Stimulated activated CD4-positive, alpha-beta T cell treated with anti-CD3 and anti-CD28 coated beads, Interleukin-15, amount 100 ng/mL, for 24 hours (primary cell): ENCODE measurements at places on chromosomes 4 and X.

DNA sequence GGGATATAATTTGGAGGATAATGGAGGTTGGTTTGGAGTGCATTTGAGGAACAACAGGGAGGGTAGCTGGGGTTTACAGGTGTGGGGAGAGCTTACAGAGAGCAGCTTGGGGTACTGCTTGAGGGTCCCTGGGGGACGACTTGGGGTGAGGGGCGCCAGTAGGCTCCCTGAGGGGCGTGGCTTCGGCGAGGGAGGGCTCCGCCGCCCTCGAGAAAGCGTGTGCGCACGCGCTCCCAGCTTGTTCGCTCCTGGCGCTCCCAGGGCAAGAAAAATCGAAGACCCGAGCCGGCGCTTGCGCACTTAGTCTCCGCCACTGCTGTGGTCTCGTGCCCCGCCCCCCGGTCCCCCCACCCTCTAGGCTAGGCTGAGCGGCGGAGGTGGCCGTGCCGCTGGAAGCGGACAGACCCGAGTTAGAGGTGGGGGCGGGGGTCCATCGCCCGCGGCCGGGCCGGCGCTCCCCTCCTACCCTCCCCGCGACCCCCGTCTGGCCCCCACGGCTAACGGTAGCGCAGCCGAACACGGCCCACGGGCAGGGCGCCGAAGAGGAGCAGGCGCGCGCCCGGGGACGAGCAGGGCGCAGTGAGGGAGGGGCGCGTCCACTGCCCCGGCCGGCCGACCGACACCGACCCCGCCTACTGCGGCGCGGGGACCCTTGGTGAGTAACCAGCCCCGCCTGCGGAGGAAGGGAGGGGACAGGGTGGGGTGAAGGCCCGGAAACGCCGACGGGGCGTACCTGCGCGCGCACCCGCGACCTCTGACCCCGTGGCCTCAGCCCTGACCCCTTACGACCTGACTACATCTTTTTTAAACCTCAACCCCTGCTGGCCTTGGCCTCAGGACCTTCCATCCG lies 5.4 kb upstream of the CCDC120 start:
- DNase-seq, result peak; percentile 79

DNA sequence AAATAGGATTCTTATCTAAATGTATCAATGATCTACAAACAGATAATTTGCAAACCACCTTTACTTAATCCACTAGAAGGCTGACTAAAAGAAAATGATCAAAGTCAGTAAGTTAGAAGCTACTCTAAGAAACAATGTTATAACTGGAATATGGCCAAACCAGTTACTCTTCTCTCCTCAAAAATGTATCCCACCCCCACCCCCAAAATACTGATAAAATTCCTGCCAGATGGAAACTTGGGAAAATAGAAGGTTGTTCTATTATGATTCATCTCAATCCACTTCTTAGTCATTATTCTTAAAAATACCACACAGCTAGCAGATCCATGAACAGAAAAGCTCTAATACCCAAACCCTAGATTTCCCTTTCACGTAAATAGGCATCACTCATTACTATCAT lies 206.4 kb downstream of the KLHL13 start:
- no peak for DNase-seq

DNA sequence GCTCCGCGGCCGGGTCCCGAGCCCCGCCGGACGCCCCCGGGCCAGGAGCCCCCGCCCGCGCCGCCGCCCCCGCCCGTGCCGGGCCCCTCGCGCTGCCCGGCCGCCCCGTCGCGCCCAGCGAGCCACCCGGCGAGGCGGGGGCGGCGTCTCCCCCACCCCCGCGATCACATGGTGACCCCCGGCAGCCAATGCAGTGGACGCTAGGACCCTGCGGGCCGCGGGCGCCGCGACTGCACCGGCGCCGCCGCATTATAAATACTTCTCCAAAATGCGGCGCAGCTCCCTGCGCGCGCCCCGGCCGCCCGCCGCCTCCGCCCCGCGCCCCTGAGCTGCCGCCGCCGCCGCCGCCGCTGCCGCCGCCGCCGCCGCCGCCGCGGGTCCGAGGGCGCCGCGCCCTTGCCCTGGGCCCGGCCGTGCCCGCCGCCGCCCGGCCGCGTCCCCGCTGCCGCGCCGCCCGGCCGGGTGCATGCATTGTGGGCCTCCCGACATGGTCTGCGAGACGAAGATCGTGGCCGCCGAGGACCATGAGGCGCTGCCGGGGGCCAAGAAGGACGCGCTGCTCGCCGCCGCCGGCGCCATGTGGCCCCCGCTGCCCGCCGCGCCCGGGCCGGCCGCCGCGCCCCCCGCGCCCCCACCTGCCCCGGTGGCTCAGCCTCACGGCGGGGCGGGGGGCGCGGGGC lies at the start of gene NAT8L:
NAT8L (plus strand) TSS at position 282 of the 680 bp plus-strand sequence; CDS start at position 467, 185 bp downstream.
- DNase-seq, result peak; percentile 35

- no peak for DNase-seq
Measured at GRCh38 chrX:19256986-19257385, 86.7 kb upstream of the PDHA1 start.

- no peak for DNase-seq
Measured at GRCh38 chrX:155871934-155872333, 9.2 kb upstream of the VAMP7 start.

- no peak for DNase-seq
Measured at GRCh38 chrX:56792270-56793111, 63.4 kb downstream of the NBDY start.

DNA sequence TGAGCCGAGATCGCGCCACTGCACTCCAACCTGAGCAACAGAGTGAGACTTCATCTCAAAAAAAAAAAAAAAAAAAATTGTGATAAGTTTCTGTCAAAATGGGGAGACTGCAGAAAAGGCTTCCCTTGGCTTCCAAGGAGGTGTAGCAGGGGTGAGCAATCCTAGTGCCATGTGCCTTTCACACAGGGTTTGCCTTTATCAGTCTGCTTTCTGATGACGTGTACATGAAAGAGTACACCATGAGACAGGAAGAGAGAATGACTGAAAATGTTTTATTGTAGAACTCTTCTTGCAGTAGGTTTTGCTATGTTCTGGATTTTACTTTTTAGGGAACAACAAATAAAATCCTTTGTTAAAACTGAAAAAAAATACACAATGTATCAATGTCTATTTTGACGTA lies 23.4 kb upstream of the ZFP42 start:
- DNase-seq, result no peak

DNA sequence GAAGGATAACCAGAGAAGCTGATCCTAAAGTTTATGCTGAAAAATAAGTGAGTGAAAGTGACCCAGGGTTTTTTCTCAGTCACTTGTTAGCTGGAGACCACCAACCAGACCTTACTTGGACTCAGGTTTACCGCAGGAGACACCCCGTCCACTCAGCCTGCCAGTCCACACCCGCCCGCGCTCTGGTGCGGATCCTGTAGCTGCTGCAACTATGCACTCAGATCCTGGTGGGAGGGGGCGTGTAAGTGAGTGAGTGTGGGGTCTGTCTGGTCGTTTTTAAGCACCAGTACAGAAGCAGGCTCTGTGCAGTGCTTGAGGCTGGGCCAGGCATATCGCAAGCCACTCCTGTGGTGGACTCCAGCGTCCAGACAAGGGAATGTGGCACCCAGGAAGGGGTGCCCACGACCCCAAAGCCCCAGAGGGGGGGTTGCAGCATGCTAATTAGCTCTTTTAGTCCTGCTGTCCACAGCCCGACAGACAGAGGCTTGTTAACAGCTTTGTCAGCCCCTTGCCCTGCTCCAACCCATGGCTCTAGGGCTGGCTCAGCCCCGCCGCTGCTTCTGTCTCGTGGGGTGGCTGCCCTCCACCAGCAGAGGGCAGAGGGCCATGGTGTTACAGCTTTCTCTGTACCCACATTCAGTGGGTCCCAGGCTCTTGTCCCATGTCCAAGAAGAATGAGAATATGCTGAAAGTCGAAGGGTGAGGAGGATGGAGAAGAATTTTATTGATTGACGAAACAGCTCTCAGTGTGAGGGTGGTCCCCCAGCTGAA lies 40.4 kb upstream of the PPP1R2C start:
- DNase-seq, result no peak

DNA sequence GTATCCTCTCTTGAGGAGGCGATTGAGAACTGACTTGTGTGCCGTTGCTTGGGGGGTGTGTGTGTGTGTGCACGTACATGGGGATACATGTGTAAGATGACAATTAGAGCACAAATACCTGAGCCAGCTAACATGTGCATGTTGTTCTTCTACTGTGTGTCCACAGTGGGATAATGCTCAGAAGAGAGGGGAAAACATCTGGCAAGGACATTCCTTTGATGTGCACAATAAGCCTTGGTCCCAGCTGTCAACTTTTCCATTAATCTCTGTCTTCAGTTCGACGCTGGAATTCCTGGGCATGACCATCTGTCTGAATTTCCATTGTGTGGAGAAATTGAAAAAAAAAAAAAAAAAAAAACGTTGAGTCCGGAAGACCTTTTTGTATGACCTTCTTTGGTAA lies 592.0 kb upstream of the GALNTL6 start:
- DNase-seq, result no peak

DNA sequence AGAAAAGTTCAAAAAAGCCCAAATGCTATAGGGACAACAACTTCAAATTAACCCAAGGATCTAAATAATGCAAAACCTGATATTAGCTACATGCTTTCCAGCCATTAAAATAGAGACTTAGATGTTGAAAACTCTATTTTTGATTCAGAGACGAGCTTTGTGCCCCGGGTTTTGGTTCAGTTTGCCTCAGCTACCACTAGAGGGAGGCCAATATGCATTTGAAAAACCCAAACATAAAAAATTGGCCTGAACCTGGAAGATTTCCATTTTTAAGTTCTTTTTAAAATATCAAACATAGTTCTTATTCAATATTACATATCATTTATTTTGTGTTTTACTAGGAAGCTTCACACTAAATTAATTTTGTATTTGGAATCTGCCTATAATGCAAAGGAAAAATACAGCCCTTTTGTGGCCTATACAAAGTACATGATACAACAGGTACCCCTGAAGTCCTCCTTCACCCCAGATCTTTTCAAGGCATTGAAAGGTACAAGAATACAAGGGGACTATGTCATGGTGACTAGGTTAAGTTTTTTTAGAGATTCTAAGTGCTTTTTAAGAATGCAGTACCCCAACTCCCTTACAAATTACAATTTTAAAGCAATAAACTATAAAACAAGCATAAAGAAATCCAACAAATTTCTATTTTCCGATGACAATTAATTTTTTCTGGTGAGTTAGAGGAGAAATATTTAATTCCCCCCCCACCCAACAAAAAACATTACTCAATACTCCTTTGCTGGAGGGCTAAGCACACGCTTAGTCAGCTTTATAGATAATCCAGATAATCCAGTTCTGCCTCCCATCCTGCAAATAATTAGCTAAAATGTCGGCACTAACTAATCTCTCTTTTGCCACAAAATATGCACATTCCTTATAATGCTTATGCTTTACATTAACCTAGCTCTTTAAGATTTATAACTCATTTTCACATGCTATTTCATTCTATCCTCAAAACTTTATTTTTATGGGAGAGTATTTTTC lies 97.7 kb upstream of the PTPN13 start:
- peak; percentile 29 for DNase-seq

DNA sequence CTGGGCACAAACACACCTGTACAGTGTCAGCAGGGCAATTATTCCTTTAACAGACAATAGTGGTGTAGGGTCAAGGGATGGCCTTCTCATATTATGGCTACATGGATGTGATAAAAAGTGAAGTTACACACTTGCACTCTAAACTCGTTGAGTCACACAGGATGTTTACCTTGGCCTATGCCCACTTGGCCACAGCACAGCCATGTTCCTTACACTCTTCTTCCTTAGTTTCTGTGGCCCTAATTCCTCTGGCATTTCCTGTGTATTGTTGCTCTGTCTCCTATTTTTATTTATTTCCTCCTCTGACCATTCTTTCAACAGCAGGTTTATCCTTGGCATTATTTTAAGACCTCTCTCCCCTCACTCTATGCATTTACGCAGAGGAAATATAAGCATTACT lies 86.8 kb upstream of the NPFFR2 start:
- no peak for DNase-seq

DNA sequence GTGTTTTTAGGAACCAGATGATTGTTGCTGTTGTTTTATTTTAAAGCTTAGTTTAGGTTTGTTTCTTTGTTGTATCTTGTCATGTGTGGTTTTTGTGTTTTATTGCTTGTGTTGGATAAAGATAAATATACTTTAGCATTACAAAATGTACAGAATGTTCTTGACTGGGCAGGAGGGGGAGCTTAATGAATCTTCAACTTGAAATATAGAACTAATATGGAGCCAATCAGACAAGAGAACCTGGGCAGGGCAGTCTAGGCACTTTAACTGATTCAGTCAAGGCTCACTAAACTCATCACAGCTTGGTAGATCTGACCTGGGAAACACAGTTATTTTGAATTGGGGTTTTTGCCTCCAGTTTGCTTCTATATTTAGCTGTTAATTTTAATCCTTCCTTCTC lies 304.2 kb downstream of the ARHGAP24 start:
- DNase-seq, result no peak

DNA sequence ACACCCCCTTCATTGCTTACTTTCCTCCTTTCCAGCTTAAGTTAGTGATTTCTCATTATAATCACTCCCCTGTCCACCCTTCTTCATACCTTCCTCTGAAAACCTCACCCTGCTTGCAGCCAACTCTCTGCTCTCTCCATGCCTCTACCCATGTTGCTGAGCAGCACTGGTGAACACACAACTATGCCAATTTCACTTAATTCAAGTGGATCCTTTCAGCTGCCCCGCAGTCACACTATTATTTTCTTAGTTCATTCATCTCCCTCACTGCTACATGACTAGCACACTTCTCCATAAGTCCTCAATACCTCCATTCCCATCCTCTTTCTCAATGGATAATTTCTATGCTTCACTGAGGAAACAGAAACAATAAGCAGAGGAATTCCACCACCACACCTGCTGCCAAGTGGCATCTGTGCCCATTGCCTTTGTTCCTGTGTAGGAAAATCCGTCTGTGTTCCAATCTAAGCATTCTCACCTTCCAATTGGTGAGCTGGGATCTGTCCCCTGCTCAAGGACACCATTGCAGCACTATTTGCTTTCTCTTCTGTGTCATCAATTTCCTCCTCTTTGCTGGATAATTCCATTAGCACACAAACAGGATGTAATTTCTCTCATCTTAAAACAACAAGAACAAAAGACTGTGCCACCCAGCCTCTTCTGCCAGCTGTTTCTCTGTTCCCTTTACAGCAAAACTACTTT lies 25.2 kb upstream of the PRSS48 start:
- no peak for DNase-seq

DNA sequence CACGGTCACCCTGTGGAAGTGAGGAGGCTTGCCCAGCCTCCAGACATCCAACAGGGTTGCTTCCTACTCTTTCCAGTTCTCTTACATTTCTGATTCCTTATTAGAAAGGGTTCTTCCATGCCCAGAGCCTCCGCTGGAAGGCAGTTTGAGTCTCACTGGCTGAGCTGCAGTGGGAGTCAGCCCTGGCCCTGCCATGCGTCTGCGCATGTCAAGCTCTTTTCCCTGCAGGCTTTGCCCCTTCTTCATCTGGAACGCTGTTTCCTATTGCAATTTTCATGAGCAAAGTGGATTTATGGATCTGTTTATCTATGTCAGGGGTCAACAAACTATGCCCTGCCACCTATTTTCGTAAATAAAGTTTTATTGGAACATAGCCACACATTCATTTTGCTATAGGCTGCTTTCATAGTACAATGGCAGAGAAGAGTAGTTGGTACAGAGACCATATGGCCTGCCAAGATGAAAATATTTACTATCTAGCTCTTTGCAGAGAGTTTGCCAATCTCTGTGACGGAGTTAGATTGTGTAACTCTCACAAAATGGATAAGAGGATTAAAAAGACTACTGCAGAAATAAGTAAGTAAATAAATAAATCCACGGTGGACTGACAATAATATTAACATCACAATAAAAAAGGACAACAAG lies 3.9 kb upstream of the CHRNA9 start:
- no peak for DNase-seq
